ENCODE measurements at places on chromosomes 4 and X.

- no peak for DNase-seq
These were observed 91.7 kb downstream of the HPGD start for GRCh38 chr4:174430576-174430975.

GRCh38 chr4:65391814-65392213 lies 278.5 kb downstream of the EPHA5 start:
- DNase-seq, result no peak

GRCh38 chrX:102968216-102968615 lies 31.1 kb downstream of the RAB40AL start:
- DNase-seq, result no peak

- DNase-seq, result no peak
These were observed 58.3 kb downstream of the PRKX start for GRCh38 chrX:3655181-3655580.

GRCh38 chr4:87093443-87094123 lies 126.8 kb downstream of the KLHL8 start:
- DNase-seq, result no peak

GRCh38 chr4:40571208-40571607 lies 58.5 kb downstream of the RBM47 start:
- DNase-seq, result no peak

DNA sequence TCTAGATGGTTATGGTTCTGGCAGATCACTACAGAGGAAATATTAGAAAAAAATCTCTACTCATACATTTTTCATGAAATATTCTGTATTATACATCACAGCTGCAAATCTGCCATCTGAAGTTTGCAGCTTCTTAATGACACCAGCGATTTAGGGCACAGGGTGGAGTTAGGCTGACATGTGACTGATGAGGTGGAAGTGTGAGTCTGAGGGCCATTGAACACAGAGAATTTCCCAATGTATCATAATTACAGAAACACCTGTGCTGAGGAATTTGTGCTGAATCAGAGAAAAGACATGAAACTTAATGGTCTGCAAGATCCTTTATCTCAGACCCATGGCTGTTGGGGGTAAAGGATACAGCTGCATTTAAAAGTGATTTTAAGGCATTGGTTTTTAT lies 2025.6 kb upstream of the AGA start:
- no peak for DNase-seq

DNA sequence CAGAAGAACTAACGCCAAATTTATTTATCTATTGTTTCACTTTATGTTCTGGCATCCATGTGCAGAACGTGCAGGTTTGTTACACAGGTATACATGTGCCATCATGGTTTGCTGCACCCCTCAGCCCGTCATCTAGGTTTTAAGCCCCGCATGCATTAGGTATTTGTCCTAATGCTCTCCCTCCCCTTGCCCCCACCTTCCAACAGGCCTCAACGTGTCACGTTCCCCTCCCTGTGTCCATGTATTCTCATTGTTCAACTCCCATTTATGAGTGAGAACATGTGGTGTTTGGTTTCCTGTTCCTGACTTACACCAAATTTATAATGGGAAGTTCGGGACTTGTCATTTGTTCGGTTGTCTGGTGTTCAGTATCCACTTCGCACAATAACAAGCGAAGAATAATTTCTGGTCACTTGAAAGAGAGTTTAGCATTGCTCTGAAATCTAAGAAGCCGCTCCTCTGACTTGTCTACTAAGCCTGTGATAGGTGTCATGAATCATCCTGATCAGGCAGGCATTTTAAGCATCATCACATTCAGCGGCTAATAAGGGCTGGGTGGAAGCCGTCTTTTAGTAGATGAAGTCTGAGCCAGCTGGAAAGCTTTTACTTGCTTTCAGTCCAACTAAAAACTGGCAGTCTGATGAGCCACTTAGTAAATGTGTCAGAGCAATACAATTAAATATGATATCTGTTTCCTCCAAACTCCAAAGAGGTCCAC lies 1065.7 kb upstream of the PABPC4L start:
- DNase-seq, result no peak

DNA sequence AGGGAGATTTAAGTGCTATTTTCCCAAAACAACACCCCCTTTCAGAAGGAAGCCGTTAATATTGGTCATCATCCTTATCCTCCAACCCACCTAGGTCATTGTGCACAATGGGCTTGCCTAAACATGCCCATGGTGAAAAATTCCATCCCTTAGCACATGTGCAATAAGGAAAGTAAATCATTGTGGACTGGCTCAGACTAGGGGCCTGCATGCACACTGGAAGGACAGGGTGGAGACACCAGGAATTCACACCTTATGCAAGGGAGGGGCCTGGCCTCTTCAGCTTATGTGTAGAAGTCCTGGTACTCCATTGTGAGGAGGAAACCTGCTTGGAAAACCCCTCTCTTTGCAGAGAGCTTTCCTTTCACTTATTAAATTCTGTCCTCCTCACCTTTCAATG lies 311.4 kb upstream of the NDST4 start:
- no peak for DNase-seq

- no peak for DNase-seq
These were observed 44.0 kb upstream of the PPP1R2C start for GRCh38 chrX:42821803-42822443.

- no peak for DNase-seq
These were observed 9.5 kb upstream of the KCND1 start for GRCh38 chrX:48981178-48981577.

DNA sequence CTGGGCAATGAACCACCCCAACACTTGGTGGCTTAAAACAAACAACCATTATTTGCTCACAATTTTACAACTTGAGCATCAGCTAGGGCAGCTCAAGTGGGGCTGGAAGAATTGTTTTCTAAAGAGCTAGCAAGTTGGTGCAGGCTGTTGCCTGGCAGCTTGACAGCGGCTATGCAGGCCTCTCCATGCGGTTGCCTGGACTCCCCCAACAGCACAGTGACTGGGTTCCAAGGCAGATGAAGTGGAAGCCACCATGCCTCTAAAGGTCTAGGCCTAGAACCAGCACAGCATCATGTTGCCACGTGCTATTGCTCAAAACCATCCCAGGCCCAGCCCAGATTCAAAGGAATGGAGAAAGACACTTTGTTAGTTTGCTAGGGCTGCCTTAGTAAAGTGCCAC lies 114.8 kb downstream of the BCOR start:
- DNase-seq, result no peak

GRCh38 chr4:102675141-102675540 lies 85.6 kb downstream of the MANBA start:
- no peak for DNase-seq

- no peak for DNase-seq
These were observed 6.2 kb downstream of the CXCL1 start for GRCh38 chr4:73875401-73875800.

DNA sequence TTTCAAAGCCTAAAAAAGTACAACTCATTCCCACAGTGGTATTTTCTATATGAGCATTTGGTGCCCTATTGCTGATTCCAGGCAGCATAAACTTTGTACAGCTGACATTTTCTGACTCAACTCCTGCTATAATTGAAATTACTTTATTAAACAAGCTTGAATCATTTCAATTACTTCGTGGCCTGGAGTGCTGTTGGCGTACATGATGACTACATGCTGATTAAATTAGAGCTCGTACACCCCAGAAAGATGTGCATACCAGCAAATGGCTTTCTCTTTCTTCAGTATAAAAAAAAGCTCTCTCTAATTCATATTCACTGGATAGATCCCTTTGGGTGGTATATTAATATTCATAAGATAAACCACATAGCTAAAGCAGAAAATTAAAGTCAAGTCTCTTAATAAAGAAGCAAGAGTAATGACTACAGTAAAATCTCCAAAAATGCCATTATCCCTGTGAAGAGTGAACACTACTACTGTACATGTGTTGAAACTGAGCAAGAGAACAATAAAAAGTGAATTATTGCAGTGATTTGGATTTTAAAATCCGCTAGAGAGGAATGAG lies 245.0 kb upstream of the IGFBP7 start:
- DNase-seq, result no peak

Measured in suprapubic skin (tissue), 4 donors.